ENCODE measurements at places on chromosomes 12 and 14.

- DNase-seq, result no peak
Measured at GRCh38 chr12:12272869-12273268, 6.0 kb upstream of the LRP6 start.

DNA sequence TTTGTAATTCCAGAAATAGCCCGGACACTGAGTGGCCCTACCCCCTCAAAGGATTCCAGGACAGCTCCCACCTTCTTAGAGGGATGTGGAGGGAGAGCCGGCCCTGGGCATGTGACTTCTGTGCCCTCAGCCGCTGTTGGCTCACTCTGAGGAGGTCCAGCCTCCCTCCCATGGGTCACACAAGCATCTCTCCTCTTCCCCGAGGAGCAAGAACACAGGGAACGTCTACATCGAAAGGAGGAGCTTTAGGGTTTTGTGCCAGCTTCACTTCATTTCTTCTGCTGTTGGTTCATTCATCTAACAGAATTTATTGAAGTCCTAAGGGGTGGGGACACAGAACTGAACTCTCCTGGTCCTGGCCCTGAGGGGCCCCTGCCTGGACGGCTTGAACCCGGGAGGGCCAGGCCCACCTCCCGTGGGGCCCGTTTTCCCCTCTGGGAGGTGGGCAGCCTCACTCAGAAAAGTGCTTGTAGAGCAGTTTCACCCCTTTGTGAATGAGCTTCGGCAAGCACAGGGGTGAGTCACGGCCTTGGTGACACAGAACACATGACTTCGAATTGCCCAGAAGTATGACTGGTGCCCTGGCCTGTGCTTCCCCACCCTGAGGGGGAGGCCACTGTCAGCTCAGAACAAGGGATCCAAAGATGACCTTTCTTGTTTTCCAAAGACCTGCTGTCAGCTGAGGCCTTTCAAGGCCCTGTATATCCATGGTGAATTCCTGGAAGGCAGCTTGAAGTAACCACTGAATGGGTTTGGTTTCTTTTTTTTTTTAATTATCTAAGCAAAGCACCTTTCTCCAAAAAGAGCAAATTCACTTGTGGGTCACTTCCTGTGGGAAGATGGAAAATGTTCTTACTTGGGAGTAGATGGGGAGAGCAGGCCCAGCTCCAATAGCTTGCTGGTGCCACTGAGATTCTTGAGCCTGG is 39.2 kb downstream of the NFKBIA start:
- no peak for DNase-seq

- no peak for DNase-seq
Measured at GRCh38 chr14:94773061-94773648, 3.2 kb upstream of the GSC start.

GRCh38 chr12:72432037-72432604 is 160.0 kb downstream of the TRHDE start:
- DNase-seq, result no peak

DNA sequence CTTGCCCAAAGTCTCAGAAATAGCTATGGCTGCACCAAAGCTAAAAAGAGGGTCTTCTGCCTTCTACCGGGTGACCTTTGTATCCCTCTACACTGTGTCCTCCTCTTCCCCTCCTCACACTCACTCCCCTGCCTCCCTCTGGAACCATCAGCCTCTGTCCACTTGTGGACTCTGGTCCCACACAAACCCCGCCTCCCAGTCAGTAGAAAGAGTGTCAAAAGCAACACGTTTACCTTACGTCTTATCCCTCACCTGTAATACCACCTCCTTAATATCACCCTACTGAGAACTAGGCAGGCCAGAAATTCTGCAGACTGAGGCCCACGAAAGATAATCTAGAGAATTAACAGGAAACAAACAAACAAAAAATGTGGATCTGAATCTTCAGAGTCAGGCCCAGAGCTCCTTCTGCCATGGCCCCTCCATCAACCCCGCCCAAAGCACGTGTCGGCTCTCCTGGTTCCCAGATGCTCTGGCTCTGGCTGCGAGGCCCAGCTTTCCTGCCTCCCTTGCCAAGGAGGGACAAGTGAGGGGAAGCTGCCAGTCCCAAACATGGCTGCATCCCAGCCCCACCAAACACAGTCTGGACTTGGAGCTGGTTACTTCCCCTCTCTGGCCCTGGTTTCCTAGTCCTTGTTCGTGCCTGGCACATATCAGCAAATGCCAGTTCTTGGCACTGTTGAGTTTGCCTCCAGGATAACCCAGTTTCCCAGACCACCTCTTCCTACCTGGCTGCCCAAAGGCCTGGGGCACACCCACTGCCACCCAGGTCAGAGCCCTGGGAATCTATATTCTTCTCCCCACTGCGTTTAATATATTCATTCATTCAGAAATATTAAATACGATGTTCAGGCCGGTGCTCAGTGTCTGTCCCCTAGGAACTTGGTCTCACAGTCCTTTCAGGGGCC is 2.7 kb downstream of the ACTN1 start:
- no peak for DNase-seq

DNA sequence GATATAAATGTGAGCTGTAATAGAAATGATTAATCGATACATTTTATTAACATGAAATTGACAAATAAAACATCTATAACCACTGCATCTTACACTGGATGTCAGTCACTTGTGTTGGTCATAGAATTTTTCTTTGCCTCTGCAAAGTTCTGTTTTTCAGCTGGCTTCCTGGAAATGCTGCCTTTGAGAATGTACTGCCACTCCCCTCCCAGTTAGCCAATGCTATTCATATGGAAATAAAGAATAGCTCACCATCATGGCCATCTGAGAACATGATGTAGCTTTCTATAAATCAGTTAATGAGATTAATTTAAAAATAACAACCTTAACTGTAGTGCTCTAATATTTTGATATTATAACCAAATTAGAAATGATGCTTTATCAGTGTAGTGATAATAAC is 41.1 kb downstream of the SLCO1B1 start:
- no peak for DNase-seq

DNA sequence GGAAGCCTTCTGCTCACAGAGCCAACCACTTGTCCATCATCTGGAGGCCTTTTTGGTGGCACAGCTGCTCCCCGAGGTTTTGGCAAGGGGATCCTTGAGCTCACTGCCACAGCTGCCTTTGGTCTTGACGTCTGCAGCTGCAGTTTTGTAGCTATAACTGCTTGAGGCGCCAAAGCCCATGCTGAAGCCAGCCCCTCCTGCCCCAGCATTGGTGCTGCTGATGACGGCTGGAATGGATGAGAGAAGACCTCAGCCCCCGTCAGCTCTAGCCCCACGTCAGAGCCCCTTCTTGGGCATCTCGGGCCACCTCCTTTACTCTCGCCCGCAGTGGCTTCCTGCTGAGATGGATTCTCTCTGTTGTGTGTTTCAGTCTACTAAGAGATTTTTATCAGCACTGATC is 12.3 kb upstream of the KRT74 start:
- DNase-seq, result peak; percentile 21

GRCh38 chr12:52082026-52082668 is 2.6 kb downstream of the SMIM41 start:
- DNase-seq, result no peak

GRCh38 chr12:89351489-89352241 is 636 bp downstream of the DUSP6 start:
- DNase-seq, result peak; percentile 25

- DNase-seq, result no peak
Measured at GRCh38 chr12:120101182-120101581, 15.4 kb downstream of the RAB35 start.

- no peak for DNase-seq
Measured at GRCh38 chr14:102272392-102272791, 32.6 kb downstream of the MOK start.

- DNase-seq, result no peak
Measured at GRCh38 chr12:124551268-124552144, 15.9 kb downstream of the NCOR2 start.

DNA sequence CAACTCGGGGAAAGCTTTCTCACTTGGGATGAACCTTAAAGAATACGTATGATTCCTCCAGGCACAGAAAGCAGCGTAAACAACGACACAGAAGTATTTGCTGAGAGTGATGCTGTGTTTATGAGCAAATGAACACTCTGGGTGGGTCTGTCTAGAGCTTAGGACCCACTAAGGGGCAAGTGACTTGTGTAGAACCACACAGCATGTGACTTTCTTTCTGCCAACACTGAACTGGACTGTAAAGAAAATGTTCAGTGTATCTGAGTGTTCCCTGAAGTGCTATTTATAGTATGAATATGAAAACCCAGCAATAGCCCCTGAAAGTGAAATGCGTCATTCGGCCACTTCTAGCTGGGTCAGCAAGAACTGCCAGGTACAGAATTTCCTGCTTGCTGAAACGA is 78.5 kb downstream of the ST8SIA1 start:
- DNase-seq, result no peak

GRCh38 chr12:737122-737739 is 15.1 kb upstream of the WNK1 start:
- no peak for DNase-seq

- no peak for DNase-seq
Measured at GRCh38 chr12:83074358-83074894, 387.7 kb downstream of the TMTC2 start.

DNA sequence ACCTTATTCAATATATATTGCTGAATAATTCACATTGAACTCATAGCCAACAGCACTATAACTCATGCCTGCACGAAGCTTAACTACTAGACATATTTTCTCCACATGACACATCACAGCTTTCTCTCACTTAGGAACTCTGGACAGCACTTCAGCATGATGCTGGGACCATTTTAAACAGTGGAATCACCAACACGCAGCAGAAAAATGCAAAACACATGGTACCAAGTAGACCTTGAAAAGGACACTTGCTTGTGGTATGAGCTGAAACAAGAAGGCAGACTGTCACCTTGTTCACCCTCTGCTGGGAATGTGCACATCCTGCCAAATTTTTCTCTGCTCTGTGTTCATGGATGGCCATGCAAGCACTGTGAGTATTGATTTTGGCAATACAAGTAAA is 34.8 kb upstream of the CD9 start:
- DNase-seq, result no peak

- no peak for DNase-seq
Measured at GRCh38 chr12:2844786-2845185, 10.0 kb upstream of the NRIP2 start.

DNA sequence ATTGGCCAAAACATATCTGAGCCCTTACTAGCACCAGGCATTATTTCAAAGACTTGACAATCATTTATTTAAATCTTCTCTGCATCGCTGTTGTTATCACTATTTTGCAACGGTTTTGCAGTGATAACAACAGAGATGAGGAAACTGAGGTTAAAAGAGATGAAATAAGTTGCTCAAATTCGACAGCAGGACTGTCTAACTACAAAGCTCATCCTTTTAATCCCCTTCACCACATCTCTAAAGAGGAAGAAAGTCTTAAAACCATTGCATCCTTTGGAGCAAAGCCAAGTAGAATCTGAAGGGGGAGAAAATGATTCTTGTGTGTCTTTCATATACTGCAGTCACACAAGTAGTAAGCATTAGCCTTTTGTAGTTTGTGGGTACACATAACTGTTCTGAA is 14.8 kb upstream of the ETNK1 start:
- DNase-seq, result no peak

DNA sequence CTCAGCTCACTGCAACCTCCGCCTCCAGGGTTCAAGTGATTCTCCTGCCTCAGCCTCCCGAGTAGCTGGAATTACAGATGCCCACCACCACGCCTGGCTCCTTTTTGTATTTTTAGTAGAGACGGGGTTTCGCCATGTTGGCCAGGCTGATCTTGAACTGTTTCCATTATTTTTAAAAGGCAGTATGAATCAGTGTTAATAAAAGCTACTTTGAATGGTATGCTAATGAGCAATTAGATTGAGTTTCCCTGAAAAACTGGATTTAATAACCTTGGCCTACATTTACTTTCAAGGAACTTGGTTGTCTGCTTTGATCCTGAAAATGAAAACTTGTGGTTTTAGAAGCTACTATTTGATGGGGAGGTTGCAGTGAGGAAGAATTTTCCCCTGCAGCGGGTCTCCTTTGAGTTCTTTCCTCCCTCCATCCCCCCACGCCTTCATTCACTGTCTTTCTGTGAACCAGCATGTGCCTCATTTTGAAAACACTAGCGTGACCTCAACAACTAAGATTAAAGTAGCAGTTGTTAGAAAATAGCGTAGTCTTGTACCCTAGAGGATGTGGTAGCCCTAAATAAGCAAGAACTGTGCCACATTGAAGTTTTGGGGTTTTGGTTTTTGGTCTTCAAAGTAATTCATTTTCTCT is 17.8 kb upstream of the RPS6KA5 start:
- no peak for DNase-seq

- no peak for DNase-seq
Measured at GRCh38 chr12:46468160-46468559, 95.6 kb upstream of the SLC38A2 start.

DNA sequence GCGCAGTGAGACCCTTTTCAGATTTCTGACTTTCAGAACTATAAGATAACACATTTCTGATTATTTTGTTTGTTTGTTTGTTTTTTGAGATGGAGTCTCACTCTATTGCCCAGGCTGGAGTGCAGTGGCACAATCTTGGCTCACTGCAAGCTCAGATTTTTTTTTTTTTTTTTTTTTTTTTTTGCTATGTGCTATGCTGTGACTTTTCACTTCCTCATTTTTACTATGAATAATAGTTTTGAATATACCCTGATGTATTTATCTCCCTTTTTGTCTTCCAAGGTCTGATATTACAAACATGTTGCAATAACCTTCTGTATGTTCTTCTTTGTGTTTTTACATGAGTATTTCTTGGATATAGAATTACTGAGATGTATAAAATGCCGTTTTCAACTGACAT is 658.7 kb upstream of the SEL1L start:
- no peak for DNase-seq

GRCh38 chr12:100372853-100373640 is 16.2 kb downstream of the SLC17A8 start:
- DNase-seq, result no peak

DNA sequence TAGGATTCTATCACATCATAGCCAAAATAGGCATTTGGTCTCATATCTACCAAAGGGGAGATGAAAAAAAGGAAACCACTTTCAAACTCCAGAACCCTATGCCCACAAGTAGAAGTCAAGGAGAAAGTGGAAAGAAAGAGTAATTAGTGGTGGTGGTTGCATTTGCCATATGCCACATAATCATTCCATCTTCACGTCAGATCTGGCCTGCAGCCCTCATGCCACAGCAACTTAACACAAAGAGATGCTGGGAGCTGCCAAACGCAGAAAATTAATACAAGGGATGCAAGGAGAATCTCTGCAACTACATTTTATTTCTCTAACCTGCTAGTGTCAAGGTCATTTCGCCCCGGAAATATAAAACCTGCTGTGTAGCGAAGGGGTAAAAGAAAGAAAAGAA is 148.6 kb upstream of the FOXN3 start:
- DNase-seq, result no peak

- DNase-seq, result no peak
Measured at GRCh38 chr14:20997115-20997514, 2.0 kb upstream of the SLC39A2 start.

DNA sequence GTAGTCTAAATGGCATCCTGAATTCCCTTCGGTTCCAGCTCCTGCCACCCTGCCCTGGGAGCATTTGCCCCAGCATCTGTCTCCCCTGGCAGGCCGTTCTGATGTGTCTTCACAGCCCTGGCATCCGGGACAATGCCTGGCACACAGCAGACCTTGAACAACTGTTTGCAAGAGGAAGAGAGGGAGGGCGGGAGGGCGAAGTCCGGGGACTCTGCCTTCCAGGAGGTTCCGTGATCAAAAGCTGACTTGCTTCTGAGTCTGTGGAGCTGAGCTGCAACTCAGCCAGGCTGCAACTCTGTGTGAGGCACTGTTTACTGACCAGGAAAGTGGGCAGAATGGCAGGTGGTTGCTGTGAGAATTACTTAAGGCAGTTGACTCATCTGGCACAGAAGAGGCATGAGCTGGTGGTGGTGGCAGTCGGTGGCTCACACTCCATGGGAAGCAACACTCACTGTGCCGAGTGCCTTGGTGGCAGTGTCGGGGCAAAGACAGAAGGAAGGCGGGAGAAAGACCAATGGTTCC is 61.1 kb upstream of the DLK1 start:
- no peak for DNase-seq
